ENCODE measurements at places on chromosomes 1 and 21.

DNA sequence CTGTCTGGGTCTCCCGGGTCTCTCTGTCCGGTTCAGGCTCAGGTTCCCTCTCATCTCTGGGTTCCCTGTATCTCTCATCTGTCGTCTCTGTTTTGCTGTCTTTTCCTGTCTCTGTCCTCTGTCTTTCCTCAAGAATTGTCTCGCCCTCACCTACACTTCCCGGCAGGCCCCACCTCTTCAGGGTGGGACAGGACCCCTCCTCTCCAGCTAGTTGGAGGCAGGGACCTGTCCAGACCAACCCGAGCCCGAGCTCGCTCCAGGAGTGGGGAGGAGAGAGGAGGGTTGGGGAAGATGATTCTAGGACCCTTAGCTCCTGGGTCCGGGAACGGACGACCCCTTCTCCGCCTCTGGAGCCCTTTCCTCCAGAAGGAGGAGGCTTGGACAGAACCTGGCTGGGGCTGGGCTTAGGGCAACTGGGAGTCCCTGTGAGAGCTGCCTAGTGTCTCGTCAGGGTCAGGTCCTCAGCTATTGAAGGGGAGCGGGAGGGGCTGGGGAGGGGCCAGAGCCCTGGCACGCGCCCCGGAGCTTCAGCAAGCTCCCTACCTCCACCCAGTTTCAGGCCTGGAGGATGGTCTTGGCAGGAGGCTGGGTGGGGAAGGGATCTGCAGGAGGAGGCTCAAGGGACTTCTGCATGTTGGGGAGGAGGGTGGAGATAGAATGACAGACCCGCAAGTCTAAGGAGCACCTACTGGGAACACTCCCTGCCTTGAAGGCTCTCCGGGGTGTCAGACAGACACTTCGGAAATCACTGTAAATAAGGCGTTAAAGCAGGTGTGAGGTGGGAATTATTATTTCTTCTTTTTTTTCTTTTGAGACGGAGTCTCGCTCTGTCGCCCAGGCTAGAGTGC, 26.3 kb upstream of the EPB41 start:
- DNase-seq, result no peak

DNA sequence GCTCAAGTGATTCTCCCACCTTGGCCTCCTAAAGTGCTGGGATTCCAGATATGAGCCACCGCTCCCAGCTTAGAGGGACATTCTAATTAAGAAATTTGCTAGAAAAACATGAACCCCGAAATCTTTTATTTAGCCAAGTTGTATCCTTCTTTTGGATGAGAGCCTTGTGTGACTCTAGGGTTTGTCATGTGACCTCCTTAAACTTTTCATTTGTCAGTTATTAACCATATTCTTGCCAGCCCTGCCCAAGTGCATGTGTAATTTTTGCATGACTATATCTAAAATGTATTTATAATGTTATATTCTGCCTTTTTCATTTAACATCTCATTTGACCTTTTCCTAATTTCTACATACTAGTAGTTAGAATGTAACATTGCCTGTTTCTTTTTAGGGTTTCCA, 1.9 kb downstream of the UTP25 start:
- DNase-seq, result no peak

DNA sequence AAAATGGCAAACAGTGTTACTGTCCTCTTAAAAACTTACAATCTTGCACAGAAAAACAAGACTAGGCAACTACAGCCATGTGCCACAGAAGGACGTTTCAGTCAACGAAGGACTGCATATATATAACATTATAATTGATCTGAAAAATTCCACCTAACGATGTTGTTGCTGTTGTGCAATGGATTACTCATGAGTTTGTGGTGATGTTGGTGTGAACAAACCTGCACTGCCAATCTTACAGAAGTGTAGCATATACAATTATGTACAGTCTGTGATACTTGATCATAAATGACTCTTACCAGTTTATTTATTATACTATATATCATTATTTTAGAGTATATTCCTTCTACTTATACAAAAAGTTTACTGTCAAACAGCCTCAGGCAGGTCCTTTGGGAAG, 6.8 kb upstream of the VAMP4 start:
- no peak for DNase-seq

DNA sequence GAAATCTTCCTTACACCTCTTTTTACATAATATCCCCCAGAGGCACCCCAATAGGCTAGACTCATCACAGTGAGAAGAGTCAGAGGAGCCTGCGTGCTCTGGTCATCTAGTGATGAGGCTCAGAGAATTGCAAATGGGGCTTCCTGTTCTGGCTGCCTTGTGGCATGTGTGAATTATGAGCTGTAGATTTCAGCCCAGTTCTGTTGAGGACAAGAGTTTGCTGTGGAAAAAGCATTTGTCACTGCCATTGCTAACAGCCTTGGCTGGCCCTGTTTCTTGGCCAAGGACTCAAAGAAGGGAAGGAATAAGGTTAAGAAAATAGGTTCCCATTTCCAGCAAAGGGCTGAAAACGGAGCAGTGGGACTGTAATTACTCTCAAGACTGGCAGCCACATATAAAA, 30.7 kb downstream of the MRAP start:
- DNase-seq, result no peak

DNA sequence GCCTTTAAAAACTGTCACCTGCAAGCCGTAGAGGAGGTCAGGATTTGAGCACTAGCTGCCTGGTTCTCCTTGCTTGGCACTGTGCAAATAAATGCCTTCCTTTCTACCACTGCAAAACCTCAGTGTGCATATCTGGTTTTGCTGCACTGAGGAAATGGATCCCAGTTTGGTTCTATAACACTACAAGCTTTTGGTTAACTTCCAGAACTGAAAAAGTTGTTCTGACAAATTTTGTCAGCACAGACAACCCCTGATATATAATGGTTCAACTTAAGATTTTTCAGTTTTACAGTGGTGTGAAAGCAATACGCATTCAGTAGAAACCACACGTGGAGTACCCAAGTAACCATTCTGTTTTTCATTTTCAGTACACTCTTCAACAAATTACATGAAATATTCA, 29.8 kb upstream of the GALNT2 start:
- DNase-seq, result no peak

Measured in BJ (cell line).